Neural progenitor cell (in vitro differentiated cells): ENCODE measurements at places on chromosomes 5 and 9. TPM values are rescaled to one million over a fixed set of nuclear protein-coding genes. Genes with fewer than 3 reads are reported as not detected.

Gene ZDHHC11B
- total RNA-seq: 0.25 and 0.60 TPM in 2 replicates

Gene ANKRD18B
- 10.3 and 14.7 TPM in 2 replicates for total RNA-seq

Gene SPAG8
- 1.3 and 1.6 TPM in 2 replicates for total RNA-seq

Gene PAPPA
- 0.15 and 0.65 TPM in 2 replicates for total RNA-seq

Gene THBS4
- total RNA-seq: 31.6 and 40.5 TPM in 2 replicates

Gene CTSV
- total RNA-seq: 40.4 and 52.2 TPM in 2 replicates

Gene ROR2
- total RNA-seq: 20.1 and 32.7 TPM in 2 replicates

Gene LPAR1
- 30.3 and 36.0 TPM in 2 replicates for total RNA-seq

Gene SLIT3
- 0.22 and 0.28 TPM in 2 replicates for total RNA-seq

Gene SAP30L
- 13.2 and 24.8 TPM in 2 replicates for total RNA-seq

DNA sequence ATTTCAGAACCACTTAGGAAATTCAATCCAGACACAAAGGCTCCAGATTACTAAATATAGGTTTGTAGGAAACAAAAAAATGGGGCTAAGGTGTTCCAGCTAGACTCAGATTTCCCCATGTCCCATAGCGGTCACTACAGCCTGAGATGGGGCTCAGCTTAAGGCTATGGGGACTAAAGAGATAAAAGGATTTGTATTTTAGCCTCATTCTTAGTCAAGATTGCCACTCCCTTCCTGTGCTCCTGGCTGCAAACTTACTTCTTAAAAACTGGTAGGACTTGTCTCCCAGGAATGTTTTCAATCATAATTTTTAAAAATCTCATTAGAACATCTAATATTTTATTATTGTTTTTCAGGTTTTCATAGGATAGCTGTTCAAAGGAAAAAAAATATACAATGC lies 253.8 kb upstream of the DAB2 start:
- H3K4me3 ChIP-seq: no peak overlapping the region
- H3K4me1 ChIP-seq: no peaks in the 10 kb centered on the region
- H3K36me3 ChIP-seq: no peaks in the 10 kb centered on the region
- H3K27me3 ChIP-seq: no peaks in the 10 kb centered on the region
- H3K27ac ChIP-seq: no peak overlapping the region

DNA sequence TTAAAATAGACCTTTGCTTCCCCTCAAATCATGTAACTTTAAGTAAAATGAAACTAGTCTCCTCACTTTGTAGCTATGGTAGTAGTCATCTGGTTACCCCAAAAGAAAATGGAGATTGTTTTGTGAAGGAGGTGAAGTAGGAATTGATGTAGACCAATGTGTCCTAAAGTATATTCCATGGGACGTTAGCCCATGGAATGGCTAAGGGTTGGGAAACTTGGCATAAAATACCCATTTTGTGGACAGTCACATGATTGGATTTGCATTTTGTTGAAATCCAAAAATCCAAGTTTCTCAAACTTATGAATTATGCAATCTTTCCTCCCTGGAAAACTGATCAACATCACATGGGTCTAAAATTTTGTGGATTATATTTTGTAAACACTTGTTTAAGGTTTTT lies 290.6 kb downstream of the OSTF1 start:
- peaks cover 7% of the 10 kb centered on the region for H3K36me3 ChIP-seq
- H3K4me1 ChIP-seq: peaks cover 1% of the 10 kb centered on the region
- no peak overlapping the region for H3K4me3 ChIP-seq

- no peaks in the 10 kb centered on the region for H3K4me1 ChIP-seq
- H3K36me3 ChIP-seq: no peaks in the 10 kb centered on the region
- no peak overlapping the region for H3K4me3 ChIP-seq
- no peak overlapping the region for H3K27ac ChIP-seq
- no peak for DNase-seq
These were observed 35.0 kb downstream of the ANGPTL2 start for GRCh38 chr9:127087411-127087810.

DNA sequence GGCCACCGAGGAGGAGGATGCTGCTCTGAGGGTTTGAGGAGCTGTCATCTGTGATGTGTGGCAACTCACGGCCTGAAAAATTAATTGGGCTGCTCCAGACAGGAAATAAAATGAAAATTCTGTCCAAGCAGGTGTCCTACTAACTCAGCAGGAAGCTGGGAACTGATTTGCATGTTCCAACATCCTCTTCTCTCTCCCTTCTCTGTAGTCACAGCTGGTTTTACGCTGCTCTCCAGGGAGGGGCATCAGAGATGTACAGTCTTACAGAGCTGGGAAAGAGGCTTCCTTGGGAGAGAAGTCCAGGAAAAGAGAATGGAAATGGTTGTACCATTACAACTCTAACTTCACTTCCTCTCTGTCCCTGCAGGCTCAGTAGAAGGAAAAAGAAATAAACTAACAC lies 24.2 kb upstream of the SIL1 start:
- H3K27me3 ChIP-seq: no peaks in the 10 kb centered on the region
- no peak overlapping the region for H3K4me3 ChIP-seq
- DNase-seq: no peak
- peaks cover 10% of the 10 kb centered on the region for H3K4me1 ChIP-seq

- peak overlapping the region; percentile 76 for H3K4me3 ChIP-seq
- no peak overlapping the region for H3K27ac ChIP-seq
- no peaks in the 10 kb centered on the region for H3K27me3 ChIP-seq
These were observed 1.5 kb downstream of the MPDZ start for GRCh38 chr9:13278023-13278367.

DNA sequence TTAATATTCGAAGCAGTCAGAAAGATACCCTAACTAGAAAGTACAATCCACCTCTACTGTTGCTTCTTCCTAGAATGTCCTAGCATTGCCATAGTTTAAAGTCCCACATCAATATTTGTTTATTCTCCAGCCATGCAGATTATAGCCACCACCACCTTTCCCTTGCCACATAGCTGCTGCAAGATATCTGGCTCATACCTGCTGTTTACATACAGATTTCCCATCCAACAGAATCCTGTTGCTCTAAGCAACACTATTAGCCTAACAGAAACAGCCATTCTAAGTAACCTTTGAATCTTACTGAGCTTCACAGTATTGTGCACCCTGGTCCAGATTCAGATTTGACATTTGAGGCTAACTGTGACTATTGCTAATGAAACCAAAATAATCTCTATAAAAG lies 45.6 kb downstream of the GNAQ start:
- H3K4me3 ChIP-seq: no peak overlapping the region
- no peak for DNase-seq
- H3K27ac ChIP-seq: no peak overlapping the region
- no peaks in the 10 kb centered on the region for H3K27me3 ChIP-seq

- no peaks in the 10 kb centered on the region for H3K27me3 ChIP-seq
- no peaks in the 10 kb centered on the region for H3K36me3 ChIP-seq
- no peak overlapping the region for H3K27ac ChIP-seq
- peak; percentile 38 for DNase-seq
- H3K4me3 ChIP-seq: no peak overlapping the region
These were observed 31.8 kb downstream of the SEC61B start for GRCh38 chr9:99253772-99254431.

GRCh38 chr5:136205061-136205702 lies 12.2 kb upstream of the SMIM32 start:
- peaks cover 22% of the 10 kb centered on the region for H3K4me1 ChIP-seq
- no peak overlapping the region for H3K4me3 ChIP-seq
- no peaks in the 10 kb centered on the region for H3K36me3 ChIP-seq
- H3K27ac ChIP-seq: no peak overlapping the region
- DNase-seq: no peak

- H3K27ac ChIP-seq: no peak overlapping the region
- DNase-seq: no peak
- no peaks in the 10 kb centered on the region for H3K27me3 ChIP-seq
- no peaks in the 10 kb centered on the region for H3K36me3 ChIP-seq
- no peaks in the 10 kb centered on the region for H3K4me1 ChIP-seq
These were observed 24.3 kb upstream of the UBAP2 start for GRCh38 chr9:34072868-34073590.

- DNase-seq: peak; percentile 83
- no peaks in the 10 kb centered on the region for H3K36me3 ChIP-seq
- no peak overlapping the region for H3K27ac ChIP-seq
- peaks cover 100% of the 10 kb centered on the region for H3K27me3 ChIP-seq
- peaks cover 18% of the 10 kb centered on the region for H3K4me1 ChIP-seq
These were observed 798 bp downstream of the PITX1 start for GRCh38 chr5:135032999-135033861.

GRCh38 chr5:53288511-53288910 lies 179.0 kb upstream of the MOCS2 start:
- no peaks in the 10 kb centered on the region for H3K4me1 ChIP-seq
- no peak for DNase-seq
- no peaks in the 10 kb centered on the region for H3K36me3 ChIP-seq
- H3K27me3 ChIP-seq: no peaks in the 10 kb centered on the region

DNA sequence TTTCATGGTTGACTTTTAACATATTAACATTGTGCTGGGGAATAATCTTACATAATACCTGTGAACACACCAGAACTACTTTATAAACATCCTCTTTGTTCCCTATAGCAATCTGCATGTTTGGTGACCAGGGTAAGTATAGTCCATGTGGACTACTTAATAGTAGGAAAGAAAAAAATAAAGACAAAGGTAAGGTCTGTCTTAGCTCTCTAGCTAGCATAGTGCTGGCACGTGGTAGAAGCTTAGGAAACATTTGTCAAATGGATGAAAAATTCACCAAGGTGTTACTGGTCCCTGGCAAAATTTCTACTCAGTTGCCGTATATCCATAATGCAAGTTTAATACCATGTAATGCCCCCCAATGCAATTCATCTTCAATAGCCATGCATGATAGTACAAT lies 78.6 kb upstream of the ABCA1 start:
- no peak overlapping the region for H3K4me3 ChIP-seq
- no peaks in the 10 kb centered on the region for H3K4me1 ChIP-seq
- no peak for DNase-seq
- H3K36me3 ChIP-seq: no peaks in the 10 kb centered on the region

DNA sequence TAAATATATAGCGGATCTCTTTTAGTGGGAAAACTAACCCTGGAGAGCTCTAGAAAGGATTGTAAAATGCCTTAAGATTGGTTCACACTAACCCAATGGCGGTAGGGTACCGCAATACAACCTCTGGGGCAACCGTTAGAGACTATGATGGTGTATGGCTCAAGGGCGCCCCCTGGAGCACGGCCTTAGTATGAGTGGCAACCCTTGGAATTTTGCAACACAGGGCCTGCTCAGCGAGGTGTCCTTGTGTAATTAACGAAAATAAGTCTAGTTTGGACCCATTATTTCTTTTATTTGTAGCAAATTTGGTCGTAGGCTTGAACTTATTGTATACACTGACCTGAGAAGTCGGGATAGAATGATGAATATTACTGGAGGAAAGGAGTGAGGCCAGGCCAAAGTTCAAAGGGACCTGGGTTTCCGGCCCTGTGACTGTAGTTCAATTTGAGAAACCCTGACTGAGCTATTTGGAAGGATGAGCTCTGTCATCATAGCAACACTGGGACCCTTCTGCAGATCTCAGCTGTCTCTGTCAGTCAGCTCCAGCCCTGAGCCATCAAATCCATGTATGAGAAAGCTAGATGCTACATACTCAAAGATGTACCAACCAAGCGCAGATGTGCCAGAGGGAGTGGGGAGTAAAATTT lies 54.8 kb downstream of the CAMK4 start:
- no peaks in the 10 kb centered on the region for H3K27me3 ChIP-seq
- peak; percentile 82 for DNase-seq
- H3K36me3 ChIP-seq: no peaks in the 10 kb centered on the region
- H3K27ac ChIP-seq: no peak overlapping the region
- no peak overlapping the region for H3K4me3 ChIP-seq

GRCh38 chr5:1643651-1644392 lies 120.1 kb upstream of the LPCAT1 start:
- H3K4me3 ChIP-seq: no peak overlapping the region
- H3K27me3 ChIP-seq: peaks cover 67% of the 10 kb centered on the region
- peak; percentile 2 for DNase-seq
- H3K4me1 ChIP-seq: peaks cover 3% of the 10 kb centered on the region
- no peak overlapping the region for H3K27ac ChIP-seq

- DNase-seq: no peak
- no peaks in the 10 kb centered on the region for H3K27me3 ChIP-seq
- H3K4me1 ChIP-seq: no peaks in the 10 kb centered on the region
- H3K4me3 ChIP-seq: no peak overlapping the region
- H3K36me3 ChIP-seq: no peaks in the 10 kb centered on the region
These were observed 24.2 kb upstream of the NREP start for GRCh38 chr5:111781200-111781599.

DNA sequence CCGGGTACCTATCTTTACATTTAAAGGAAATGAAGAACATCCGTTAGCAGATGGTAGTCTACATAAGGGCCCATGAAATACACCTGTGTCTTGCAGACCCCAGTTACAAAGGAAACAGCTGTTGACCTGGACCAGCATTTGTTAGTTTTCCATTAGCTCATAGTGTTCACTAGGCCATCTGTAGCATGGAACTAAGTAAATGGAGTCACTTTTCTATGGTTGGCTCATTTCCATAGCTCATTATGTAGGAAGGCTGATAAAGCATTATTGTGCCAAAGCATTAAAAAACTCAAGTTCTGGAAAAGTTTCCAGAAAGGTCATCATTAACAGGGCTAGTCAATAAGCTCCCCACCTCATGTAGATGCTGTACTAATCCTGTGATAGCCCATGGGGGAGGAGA lies 62.1 kb downstream of the PCSK1 start:
- H3K27ac ChIP-seq: no peak overlapping the region
- H3K27me3 ChIP-seq: no peaks in the 10 kb centered on the region
- peaks cover 6% of the 10 kb centered on the region for H3K4me1 ChIP-seq
- H3K36me3 ChIP-seq: no peaks in the 10 kb centered on the region
- DNase-seq: no peak
- H3K4me3 ChIP-seq: no peak overlapping the region

GRCh38 chr5:88698290-88698689 lies 184.7 kb downstream of the MEF2C start:
- no peak overlapping the region for H3K27ac ChIP-seq
- H3K4me1 ChIP-seq: peaks cover 23% of the 10 kb centered on the region
- H3K36me3 ChIP-seq: no peaks in the 10 kb centered on the region
- DNase-seq: no peak
- peaks cover 65% of the 10 kb centered on the region for H3K27me3 ChIP-seq
- no peak overlapping the region for H3K4me3 ChIP-seq

GRCh38 chr9:81827616-81828296 lies 100.5 kb upstream of the SPATA31D4 start:
- DNase-seq: no peak
- peaks cover 34% of the 10 kb centered on the region for H3K4me1 ChIP-seq
- H3K27me3 ChIP-seq: no peaks in the 10 kb centered on the region
- H3K36me3 ChIP-seq: no peaks in the 10 kb centered on the region
- H3K4me3 ChIP-seq: no peak overlapping the region

GRCh38 chr9:15349892-15350761 lies 43.1 kb upstream of the TTC39B start:
- no peaks in the 10 kb centered on the region for H3K27me3 ChIP-seq
- no peak overlapping the region for H3K27ac ChIP-seq
- no peaks in the 10 kb centered on the region for H3K36me3 ChIP-seq

- no peak for DNase-seq
- no peak overlapping the region for H3K4me3 ChIP-seq
- no peak overlapping the region for H3K27ac ChIP-seq
- H3K4me1 ChIP-seq: peaks cover 11% of the 10 kb centered on the region
- no peaks in the 10 kb centered on the region for H3K27me3 ChIP-seq
These were observed 45.0 kb downstream of the MRPL36 start for GRCh38 chr5:1754531-1755220.
